ENCODE measurements at places on chromosomes 5 and 9.

DNA sequence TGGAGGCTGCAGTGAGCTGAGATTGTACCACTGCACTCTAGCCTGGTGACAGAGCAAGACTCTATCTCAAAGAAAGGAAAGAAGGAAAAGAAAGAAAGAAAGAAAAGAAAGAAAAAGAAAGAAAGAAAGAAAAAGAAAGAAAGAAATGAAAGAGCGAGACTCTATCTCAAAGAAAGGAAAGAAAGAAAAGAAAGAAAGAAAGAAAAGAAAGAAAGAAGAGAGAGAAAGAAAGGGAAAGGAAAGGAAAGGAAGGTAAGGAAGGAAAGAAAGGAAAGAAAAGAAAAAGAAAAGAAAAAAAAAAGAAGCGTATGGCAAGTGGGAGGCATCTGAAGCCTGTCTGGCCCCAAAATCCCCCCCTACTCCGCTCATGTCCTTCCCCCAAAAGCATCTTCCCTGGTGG lies 182.3 kb upstream of the MSX2 start:
- no peak for DNase-seq

DNA sequence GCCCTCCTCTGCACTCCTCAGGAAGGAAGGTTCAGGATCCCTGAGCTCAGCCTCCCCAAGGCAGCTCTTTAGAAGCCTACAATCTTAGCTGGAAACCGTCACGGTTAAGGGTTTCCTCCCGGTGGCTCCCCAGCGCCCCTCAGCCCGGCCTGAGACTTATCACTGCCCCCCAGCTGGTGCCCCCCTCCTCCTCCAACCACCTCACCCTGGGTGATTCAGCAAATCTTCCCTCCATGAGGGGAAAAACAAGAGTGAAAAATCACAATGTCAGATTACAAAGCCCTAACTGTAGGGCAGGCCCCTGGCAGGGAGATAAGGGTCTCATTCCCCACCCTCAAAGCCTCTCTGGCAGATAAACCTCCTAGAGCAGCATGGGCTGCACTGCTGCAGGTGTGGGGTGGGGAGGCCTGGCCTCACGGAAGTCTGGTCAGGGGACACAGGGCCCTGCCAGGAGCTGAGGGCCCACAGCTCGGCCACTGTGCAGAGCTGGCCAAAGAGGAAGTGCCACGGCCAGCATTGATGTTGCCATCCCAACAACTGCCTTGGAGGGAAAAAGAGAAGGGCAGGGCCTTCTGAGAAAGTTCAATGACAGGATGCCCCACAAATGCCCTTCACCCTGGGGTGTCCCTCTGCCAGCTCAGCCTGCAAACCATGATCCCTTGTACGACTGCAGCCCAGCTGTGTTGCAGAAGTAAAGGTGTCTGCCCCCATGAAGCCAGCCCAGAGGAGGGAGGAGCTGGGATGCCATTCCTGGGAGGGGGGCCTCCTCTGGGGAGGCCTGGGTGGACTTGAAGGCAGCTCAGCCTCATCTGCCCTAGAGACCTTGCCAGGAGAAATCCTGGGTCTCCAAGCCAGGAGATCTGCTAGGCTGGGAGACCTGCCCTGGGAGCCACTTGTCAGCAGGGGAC lies 25.9 kb downstream of the GFI1B start:
- no peak for DNase-seq

- no peak for DNase-seq
Measured at GRCh38 chr9:21579247-21579671, 97.1 kb upstream of the IFNE start.

- no peak for DNase-seq
Measured at GRCh38 chr5:96481867-96482266, 48.8 kb upstream of the PCSK1 start.

GRCh38 chr5:8700671-8701070 lies 831.7 kb downstream of the MTRR start:
- DNase-seq, result no peak

DNA sequence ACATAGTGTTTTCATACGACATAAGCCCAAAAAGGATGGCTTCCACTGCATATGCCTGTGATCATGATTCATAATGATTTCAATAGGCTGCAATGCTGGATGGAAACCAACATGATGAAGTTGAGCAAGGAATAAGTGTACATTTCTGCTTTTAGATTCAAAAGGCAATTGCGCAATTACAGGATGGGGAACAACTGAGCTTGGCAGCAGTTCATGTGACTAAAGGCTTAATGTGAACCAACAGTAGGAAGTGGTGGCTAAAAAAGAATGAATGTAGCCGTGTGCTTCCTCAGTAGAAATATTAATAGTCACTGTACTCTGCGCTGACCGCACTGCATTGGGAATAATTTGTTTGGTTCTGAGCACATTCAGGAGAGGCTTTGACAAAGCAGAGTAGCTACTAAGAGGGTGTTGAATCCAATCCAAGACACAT lies 51.2 kb downstream of the SLC1A3 start:
- DNase-seq, result peak; percentile 68

DNA sequence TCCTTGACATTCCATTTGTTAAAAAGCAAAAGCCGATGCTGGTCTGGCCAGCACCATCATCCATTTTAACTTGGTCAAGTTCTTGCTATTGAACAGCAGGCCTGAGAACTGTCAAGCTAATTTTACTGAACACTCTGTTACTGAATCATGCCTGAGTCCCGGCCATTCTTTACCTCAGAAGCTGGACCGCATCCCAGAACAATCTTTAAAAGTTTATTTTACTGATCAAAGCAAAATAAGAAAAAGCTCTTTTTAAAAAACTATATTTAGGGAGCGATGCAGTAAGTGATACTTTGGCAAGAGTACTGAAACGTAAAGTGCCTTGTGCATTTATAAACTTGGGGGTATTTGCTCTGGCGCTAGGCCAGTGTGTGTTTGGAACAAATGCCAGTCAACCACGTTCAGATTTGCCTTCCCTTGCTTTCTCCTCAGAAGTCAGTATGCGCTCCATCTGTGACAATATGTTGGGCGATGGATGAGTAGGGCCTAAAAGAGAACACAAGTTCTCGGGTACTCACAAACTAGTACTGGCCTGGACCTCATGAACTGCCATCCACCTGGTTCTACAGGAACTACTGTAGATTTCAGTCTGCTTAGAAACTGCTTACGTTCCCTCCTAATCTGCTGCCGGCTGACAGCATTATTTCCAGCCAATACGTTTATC lies 161.9 kb downstream of the MAPKAP1 start:
- DNase-seq, result peak; percentile 72

GRCh38 chr9:127767909-127768331 lies 10.5 kb downstream of the SH2D3C start:
- no peak for DNase-seq

- DNase-seq, result no peak
Measured at GRCh38 chr5:154166901-154167791, 23.4 kb upstream of the GALNT10 start.
